ENCODE measurements at places on chromosomes 11 and 22.

DNA sequence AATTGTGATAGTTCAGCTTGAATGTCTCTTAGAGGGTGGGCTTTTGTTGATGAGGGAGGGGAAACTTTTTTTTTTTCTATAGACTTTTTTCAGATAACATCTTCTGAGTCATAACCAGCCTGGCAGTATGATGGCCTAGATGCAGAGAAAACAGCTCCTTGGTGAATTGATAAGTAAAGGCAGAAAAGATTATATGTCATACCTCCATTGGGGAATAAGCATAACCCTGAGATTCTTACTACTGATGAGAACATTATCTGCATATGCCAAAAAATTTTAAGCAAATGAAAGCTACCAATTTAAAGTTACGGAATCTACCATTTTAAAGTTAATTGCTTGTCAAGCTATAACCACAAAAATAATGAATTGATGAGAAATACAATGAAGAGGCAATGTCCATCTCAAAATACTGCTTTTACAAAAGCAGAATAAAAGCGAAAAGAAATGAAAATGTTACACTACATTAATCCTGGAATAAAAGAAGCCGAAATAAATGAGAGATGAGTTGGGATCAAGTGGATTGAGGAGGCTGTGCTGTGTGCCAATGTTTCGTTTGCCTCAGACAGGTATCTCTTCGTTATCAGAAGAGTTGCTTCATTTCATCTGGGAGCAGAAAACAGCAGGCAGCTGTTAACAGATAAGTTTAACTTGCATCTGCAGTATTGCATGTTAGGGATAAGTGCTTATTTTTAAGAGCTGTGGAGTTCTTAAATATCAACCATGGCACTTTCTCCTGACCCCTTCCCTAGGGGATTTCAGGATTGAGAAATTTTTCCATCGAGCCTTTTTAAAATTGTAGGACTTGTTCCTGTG, 3.9 kb downstream of the MALAT1 start:
- DNase-seq, result no peak

- no peak for DNase-seq
Observed at GRCh38 chr11:115871161-115871760, 367.0 kb upstream of the CADM1 start.

- no peak for DNase-seq
Observed at GRCh38 chr11:113287801-113288200, 26.6 kb upstream of the TTC12 start.

GRCh38 chr11:100229086-100229485, 458.0 kb upstream of the ARHGAP42 start:
- DNase-seq, result no peak

DNA sequence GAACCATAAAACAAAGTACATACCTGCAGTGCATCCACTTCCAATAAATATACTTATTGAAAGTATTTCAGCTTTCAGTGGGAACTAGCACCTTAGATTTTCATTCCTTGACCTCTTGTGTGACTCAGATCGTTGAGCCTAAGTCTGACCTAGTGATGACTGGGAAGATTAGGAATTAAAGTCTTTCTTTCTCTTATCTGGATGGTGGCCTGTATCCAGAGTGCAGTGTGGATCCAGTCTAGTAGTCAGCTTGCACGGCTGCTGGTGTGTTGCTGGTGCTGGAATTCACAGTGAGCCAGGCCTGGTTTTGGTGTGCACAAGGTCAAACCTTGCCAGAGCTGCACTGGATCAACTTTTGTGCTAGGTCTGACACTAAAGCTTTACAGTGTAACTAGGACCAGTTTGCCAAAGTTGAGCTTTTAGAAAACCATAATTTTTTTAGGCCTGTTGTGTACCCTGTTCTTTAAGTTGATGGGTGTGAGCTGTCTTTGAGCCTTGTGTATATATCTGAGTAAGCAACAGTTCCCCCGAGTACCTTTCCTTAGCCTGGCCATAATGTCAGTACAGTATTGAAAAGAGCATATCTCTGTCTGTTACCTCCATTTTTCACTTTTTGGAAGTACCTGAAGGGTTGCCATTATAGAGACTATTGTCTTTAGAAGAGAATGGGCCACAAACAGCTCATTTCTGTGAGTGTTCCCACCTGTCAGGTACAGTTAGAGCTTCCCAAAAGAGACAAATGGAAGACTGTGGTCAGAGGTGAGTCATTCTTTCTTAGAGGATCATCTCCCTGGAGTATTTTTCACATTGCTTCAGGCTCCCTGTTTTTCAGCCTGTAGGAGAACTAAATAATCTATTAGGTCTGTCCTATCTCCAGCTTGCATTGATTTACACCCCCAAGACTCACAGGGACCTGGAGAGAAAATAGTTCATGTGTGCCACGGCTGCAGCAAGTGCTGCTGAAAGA, 89.8 kb downstream of the ALX4 start:
- no peak for DNase-seq

GRCh38 chr22:47813661-47814060, 1051.2 kb downstream of the TBC1D22A start:
- DNase-seq, result no peak

GRCh38 chr22:17101475-17102296, 16.9 kb downstream of the IL17RA start:
- DNase-seq, result no peak

DNA sequence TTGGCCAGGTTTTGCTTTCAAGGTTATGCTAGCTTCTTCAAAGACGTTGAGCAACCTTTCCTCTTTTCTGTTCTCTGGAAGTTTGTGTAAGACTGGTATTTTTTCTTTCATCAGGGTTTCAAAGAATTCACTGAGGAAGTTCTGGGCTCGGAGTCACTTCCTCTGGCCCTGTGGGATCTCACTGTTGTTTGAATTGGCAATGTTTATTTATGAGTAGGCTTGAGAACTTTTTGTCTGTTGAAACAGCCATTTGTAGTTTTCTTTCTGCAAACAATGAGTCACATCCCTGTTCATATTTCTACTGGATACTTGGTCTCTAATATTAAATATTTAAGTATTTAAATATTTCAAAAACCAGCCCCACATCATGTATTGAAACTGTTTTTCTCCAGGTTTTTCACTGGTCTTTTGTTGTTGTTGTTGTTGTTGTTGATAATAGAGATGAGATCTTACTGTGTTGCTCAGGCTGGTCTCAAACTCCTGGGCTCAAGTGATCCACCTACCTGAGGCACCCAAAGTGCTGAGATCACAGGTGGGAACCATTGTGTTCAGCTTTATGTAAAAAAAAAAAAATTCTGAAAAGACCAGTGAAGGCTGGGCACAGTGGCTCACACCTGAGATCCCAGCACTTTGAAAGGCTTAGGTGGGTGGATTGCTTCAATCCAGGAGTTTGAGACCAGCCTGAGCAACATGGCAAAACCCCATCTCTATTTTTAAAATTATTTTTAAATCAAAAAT, 26.9 kb downstream of the SUSD2 start:
- DNase-seq, result no peak

DNA sequence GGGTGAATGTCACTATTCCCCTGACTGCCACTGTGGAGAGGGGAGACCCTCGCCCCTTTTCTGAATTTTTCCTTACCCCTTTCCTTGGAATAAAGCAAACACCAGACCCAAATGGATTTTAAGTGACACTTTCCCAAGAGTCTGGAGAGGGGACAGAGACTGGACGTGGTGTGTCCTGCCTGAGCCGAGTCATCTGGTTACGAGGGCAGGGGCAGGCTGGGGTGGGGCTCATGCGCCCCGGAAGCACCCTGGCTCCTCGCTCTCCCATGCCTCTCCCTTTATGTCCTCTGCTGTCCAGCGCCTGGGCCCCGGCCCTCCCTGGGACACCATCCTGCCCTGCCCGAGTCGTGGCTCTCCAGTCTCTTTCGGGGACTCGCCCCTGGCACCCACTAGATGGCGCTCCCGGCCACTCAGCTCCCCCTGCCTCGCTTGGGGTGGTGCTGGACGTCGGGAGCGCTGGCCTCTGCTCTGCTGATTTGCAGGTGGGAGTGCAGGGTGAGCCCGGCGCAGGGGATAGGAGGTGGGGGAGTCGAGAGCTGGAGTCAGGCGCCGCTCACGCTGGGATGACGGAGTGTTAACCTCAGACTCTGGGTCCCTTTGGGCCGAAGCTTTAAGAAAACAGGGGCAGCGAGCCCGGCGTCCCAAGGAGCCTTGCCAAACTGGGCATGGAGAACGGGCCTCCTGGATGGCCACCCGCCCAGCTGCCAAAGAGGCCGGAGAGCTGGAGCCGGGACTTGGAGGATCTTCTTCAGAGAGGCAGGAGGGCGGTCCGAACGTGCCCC, 89.8 kb downstream of the RPS6KA4 start:
- peak; percentile 82 for DNase-seq

GRCh38 chr11:57735619-57736298, 5.5 kb upstream of the SELENOH start:
- no peak for DNase-seq

- DNase-seq, result no peak
Observed at GRCh38 chr11:19366992-19367709, 126.4 kb upstream of the E2F8 start.

- DNase-seq, result no peak
Observed at GRCh38 chr22:39917776-39918495, 17.1 kb downstream of the GRAP2 start.

DNA sequence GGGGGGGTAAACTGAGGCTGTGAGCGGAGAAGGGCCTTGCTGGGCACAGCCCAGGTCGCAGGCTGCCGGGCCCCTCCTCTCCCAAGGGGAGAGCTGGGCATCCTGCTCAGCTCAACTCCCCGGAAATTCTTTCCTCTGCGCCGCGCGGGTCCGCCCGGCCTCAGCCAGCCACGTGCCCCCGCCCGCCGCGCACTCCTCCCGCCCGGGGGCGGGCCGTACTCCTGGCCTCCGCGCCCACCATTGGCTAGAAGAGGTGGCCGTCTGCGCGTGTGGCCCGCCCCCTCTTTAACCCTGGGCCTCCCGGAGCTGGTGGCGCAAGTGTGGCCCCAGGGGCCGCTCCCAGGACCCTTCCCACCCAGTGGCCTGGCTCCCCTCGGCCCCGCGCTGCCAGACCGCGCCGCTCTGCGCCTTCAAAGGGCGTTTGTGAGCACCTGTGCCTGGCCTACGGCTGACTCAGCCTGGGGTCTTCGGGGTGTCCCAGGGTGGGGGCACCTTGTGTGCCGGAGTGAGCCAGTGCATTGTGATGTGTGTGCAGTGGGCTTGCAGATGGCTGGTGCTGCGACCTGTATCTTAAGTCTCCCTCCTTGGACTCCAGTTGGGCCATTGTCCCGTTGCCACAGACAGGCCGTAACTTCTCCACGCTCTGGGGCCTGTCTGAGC, 2.0 kb downstream of the MRGPRF start:
- peak; percentile 83 for DNase-seq

- no peak for DNase-seq
Observed at GRCh38 chr11:94641167-94641761, 74.1 kb downstream of the PIWIL4 start.
